ENCODE measurements at places on chromosomes 3 and 15.

GRCh38 chr15:29159771-29160455 lies 109.7 kb downstream of the NSMCE3 start:
- no peak for DNase-seq

DNA sequence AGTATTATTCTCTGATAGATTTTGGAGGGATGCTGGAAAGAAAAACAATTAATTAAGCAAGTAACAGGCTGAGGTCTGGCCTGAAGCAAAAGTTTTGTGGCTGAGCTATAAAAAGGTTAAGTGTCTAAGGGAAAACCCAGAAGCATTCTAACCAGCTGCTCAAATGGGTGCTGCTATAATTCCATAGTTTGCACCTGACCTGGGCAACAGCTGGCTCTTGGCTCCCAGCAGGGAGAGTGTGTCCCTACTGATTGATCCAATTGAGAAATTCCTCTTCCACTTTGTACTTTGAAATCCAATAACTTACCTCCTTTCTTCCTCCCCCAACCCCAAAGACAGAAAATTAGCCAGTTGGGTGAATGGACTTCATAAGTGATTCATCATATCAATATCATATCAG lies 27.7 kb upstream of the SMAD3 start:
- no peak for DNase-seq

DNA sequence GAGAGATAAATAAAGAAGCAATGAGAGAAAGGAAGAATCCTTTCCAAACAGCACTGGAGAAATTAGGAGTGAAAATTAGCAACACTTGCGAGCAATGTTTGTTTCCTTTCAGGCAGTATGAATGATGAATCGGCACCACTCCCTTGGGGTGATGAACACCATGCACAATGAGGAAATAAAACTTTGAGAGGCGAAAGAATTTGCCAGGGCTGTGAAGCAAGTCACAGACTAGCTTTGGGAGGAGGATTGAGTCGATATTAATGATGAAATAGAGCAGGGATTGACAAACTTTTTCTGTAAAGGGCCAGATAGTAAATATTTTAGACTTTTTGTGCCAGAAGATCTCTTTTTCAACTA lies 237.7 kb downstream of the AGBL1 start:
- DNase-seq = no peak

- no peak for DNase-seq
Observed at GRCh38 chr3:123546133-123546755, 38.6 kb downstream of the HACD2 start.

GRCh38 chr15:101004986-101005747 lies 86.0 kb downstream of the LRRK1 start:
- no peak for DNase-seq

- DNase-seq = no peak
Observed at GRCh38 chr15:50487287-50487686, 59.2 kb downstream of the USP50 start.

GRCh38 chr15:93716615-93717231 lies 514.6 kb upstream of the MCTP2 start:
- DNase-seq = no peak

DNA sequence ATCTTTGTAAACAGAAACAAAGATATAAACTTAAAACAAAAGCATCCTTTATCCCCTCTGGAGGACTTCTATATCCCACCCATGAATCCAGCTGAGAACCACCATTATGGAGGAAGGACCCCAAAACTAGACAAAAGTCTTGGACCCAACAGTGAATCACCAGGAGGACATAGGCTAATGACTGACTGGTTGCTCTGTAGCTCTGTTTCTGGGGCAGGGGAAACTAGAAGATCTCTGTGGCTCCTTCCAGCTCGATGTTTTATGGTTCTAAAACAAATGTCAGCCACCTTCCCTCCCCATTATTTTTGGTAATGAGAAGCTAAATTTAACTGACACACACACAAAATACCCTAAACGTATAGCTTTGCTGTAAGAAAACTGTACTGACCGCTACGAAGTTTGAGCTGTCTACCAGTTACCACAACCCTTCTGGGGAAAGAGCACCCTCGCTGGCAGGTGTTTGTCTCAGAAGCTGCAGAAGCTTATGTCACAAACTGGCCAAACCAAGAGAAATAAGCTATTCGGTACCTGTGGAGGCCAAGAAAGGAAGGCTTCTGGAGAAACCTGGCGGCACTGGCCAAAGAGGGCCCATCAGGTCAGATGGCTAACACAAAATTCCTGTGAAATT lies 36.4 kb downstream of the MB21D2 start:
- DNase-seq = no peak

GRCh38 chr15:28051955-28052633 lies 47.0 kb downstream of the OCA2 start:
- DNase-seq = no peak

- no peak for DNase-seq
Observed at GRCh38 chr3:160409812-160410610, 10.6 kb downstream of the SMC4 start.

- DNase-seq = no peak
Observed at GRCh38 chr3:61768284-61769037, 207.1 kb downstream of the PTPRG start.

- no peak for DNase-seq
Observed at GRCh38 chr3:3110299-3110630, at the start of gene IL5RA. IL5RA (minus strand) TSS chr3:3110374; CDS start chr3:3104984, 5,390 bp downstream.

DNA sequence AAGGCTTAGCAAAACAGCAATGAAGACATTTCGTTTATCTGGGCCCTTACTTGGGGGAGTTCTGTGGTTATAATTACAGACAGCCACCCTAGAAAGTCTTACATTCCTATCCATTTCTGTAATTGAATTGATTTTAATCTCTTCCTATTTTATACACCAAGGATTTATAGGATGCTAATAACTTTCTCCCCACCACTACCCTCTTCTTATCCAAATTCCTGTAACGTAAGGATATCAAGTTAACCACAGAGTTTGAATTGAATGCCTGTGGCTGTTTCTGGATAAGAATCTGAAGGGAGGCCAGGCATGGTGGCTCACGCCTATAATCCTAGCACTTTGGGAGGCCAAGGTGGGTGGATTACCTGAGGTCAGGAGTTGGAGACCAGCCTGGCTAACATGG lies 78.6 kb downstream of the MLH1 start:
- no peak for DNase-seq

GRCh38 chr3:71780430-71780829 lies 4.5 kb downstream of the PROK2 start:
- no peak for DNase-seq

GRCh38 chr3:133074977-133075376 lies 36.8 kb downstream of the TMEM108 start:
- DNase-seq = no peak

DNA sequence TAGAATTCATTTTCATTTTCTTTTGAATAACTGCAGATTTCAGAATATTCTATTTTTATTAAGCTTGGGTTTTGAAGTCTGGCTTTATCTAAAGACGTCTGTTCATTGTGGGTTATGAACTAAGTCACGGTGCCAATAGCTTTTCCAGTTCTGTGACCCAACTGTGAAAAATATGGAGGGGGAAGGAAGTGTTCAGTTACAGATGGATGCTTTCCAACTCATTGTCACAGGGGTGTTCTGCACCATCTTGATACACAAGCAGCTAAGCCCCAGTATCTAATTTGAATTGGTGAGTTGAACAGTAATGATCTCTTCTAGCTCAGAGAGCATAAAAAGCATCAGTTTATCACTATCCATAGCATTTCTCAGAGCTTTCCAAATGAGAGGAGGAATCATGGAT lies 710.6 kb downstream of the EDEM1 start:
- no peak for DNase-seq

GRCh38 chr3:30895329-30895728 lies 868 bp upstream of the GADL1 start:
- DNase-seq = no peak

DNA sequence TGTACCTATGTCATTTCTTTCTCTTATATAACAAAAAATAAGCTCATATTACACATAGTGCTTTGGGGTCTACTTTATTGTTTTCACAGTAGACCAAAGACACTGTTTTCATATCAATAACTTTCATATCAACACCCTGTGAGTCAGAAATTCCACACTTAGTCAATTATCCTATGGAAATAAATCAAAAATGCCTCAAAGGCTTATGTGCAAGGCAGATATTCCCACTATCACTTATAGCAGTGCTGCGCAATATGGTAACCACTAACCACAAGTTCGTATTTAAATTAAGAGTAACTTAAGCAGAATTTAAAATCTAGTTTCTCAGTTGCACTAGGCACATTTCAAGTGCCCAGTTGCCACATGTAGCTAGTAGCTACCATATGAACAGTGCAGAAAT lies 15.9 kb downstream of the SCG3 start:
- DNase-seq = no peak
